ENCODE measurements at places on chromosomes 5 and 9.

GRCh38 chr9:96854651-96855273 lies 448 bp upstream of the ZNF782 start:
- no peak for DNase-seq

DNA sequence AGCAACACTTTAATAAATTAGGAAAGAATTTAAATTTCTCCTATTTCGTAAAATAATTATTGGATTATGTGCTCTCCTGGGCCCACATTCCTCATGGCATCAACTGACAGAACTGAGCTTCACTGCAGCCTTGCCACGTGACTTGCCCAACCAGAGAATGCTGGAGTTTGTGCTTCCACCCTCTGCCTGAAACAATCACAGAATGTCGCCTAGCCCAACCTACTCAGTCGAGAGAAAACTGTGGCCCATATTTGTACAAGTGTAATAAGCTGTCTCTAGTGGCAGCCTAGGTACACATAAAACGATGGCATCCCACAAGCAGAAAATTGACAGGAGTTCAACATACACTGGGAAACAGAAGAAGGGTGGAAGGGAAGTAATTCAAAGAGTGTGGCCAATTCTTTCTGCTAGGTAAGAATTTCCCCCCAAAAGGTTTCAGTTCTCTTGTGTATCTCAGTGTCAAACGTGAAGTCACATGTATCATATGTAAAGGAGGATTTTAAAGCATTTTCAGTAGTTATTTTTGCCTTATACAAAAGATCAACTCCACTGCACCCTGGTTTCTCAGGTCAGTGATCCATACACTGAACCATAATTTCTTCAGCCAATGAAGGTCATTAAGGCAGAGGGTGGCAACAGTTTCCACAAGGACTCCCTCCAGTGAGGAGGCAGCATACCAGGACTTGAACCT lies 41.7 kb downstream of the ZNF608 start:
- DNase-seq = no peak

GRCh38 chr9:131707733-131708157 lies 32.1 kb downstream of the RAPGEF1 start:
- DNase-seq = peak; percentile 80

DNA sequence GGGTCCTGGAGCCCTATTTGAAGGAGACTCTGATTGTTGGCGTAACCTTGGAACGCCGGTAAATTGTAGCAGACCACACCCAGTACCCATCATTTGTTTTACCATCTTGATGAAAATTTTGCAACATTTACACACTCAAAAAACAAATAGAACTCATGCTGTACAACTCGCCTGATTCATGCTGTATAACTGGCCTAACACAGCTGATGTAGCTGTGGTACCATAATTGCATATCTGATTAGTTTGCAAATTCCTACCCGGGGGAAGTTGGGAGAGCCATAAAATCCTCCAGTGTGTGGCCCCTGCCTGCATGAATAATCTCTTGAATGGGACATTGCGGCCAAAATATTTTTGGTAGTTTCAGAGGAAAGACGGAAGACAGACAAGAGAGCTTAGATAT lies 9.7 kb downstream of the NIPAL4 start:
- DNase-seq = peak; percentile 38

DNA sequence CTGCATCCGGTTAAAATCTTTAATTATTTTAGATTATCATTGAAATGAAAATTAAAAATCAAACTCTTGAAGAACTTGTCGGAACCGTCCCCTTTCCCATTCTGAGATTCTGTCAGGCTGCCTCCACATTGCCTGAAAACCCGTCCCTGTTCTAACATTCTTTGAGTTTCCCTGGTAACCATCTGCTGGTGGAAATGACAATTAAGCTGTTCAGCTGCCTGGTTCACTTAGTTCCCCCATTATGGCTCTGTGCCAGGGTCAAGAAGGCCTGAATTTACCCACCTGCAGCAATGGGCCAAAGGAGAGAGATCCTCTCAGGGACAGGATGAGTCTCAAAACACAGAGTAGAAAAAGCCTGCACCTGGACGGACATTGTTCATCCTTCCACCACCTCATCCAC lies 11.8 kb upstream of the TCOF1 start:
- DNase-seq = no peak

DNA sequence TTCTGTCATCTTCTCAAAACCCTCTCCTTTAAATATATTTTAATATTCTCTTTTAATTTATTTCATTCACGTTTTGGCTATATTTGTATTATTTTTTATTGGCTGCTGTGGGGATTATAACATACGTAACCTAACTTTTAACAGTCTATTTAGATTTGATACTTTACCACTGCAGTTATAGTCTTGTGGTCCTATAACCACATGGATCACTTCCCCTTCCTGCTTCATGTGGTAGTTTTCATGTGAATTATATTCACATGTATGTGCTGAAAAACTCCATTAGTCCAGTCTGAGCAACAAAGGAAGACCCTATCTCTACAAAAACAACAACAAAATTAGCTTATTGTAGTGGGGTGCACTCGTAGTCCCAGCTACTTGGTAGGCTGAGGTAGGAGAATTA lies 34.3 kb downstream of the CENPP start:
- DNase-seq = no peak

DNA sequence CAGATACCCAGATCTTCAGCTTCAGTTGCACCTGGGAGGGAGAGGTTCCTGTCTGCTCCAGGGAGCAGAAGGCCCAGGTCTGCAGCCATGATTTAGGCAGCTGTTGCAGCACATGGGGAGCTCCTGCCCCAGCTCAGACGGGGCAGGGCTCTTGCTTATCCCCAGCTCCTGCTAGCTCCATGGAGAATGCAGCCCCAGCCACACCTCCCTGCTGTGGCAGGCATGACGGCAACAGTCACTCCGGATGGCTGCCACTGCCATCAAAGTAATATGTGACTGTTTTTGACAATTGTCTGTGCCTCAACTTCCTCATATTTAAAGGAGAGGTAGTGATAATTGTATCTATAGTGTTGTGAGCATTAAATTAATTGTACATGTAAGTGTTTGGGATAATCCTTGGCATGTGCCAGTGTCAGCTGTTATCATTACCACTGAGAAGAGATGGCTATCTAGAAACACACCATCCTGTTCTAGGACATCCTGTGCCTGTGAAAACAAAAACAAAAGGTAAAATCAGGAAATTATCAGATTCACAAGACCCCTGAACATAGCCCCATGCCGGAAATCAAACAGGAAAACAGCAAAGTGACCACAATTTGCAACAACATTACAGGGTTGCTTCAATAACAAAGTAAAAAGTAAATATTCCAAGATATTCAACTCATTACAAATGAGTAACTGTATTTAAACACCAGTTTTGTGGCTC lies 1048.8 kb upstream of the ACO1 start:
- DNase-seq = no peak

DNA sequence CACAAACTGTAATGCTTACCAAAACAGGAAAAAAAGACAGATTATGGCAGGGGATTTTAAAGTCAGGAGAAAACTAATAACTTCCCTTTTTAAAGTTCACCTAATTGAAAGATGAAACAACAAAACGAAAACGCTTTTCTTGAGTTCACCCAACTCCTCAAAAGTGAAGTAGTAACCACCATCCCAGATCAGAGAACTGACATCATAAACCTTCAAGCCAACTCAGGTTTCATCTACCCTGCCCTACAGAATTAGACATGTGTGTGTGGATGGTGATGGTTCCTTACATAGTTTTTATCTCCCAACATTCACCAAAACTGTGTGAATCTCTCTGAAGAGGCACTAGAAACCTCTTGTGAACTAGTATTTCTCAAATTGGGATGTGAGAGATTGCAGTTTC lies 195.2 kb upstream of the PTGER4 start:
- no peak for DNase-seq

- peak; percentile 56 for DNase-seq
Measured at GRCh38 chr9:15711931-15712330, 159.1 kb downstream of the CCDC171 start.

DNA sequence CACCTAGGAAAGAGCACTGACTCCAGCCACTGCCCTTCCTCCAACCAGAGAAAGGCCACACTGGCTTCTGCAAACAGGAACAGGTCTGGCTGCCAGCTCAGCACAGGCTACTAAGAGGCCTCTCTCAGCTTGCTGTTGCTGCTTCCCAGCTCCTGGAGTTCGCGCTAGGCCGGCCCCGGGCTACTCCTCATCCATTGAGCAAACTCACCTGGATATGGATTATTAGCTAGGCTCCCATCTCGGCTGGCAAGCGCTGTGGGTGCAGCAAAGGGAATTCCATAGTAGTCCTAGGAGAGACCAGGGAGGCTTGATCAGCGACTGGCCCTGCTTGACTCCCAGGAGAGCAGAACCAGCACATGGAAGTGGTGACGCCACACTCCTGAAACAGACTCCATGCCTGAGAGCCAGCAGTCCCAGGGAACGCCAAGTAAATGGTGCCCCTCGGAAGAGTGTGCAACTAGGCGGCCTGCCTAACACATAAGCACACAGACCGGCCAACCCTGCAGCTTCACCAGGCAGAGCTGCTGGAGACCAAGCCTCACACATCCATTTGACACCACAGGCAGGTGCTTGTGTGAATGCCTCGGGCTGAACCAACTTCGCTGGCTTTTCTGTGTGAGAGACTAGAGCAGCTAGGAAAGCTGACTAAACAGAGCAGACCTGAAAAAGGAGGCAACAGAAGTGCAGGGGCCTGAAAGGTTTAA lies 107.2 kb downstream of the UBE2R2 start:
- no peak for DNase-seq

GRCh38 chr5:902129-902916 lies 9.6 kb downstream of the TRIP13 start:
- DNase-seq = no peak

- DNase-seq = no peak
Measured at GRCh38 chr9:73871636-73872035, 625.5 kb upstream of the RORB start.

DNA sequence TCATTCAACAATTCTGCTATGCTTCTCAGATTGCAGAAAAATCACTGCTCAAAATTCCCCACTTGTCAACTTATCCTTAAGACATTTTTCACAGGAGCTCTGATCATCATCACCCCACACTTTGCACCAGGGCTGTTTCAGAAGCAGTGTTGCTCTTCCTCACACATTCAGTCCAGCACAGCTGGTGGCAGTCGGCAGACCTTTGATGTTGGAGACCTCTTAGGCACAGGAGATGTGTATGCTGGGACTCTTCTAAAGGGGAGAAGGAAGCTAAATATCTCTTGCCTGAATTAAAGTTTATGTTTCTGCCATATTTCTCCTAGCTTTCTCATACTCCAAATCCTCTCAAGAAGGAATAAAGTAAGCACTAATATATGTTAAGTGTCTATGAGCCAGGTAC lies 44.8 kb upstream of the SSBP2 start:
- DNase-seq = no peak

GRCh38 chr5:167688341-167689130 lies 602.9 kb upstream of the WWC1 start:
- peak; percentile 35 for DNase-seq

GRCh38 chr5:22787807-22788206 lies 65.3 kb downstream of the CDH12 start:
- DNase-seq = no peak

GRCh38 chr5:172845154-172845553 lies 11.1 kb downstream of the ERGIC1 start:
- no peak for DNase-seq

Data from fibroblast of skin of abdomen (primary cell).